Regular cardiac myocyte (primary cell): ENCODE measurements at places on chromosomes 2 and 18. TPM values are rescaled to one million over a fixed set of nuclear protein-coding genes. Genes with fewer than 3 reads are reported as not detected.

Gene KCNJ13
- total RNA-seq, result not detected in 2 replicates

Gene STK39
- 17.1 and 17.2 TPM in 2 replicates for total RNA-seq

Gene VPS4B
- 42.6 and 48.2 TPM in 2 replicates for total RNA-seq

Gene CYTIP
- total RNA-seq, result 5.0 and 5.9 TPM in 2 replicates

Gene CTNNA2
- under 0.01 TPM in 1 of 2 replicates, not detected in the other for total RNA-seq

Gene KIDINS220
- 72.5 and 93.3 TPM in 2 replicates for total RNA-seq

Gene DTNA
- 14.8 and 31.3 TPM in 2 replicates for total RNA-seq

Gene TRIM43
- total RNA-seq, result not detected in 2 replicates
